Kidney tubule cell (primary cell): ENCODE measurements at places on chromosomes 7 and 10.

DNA sequence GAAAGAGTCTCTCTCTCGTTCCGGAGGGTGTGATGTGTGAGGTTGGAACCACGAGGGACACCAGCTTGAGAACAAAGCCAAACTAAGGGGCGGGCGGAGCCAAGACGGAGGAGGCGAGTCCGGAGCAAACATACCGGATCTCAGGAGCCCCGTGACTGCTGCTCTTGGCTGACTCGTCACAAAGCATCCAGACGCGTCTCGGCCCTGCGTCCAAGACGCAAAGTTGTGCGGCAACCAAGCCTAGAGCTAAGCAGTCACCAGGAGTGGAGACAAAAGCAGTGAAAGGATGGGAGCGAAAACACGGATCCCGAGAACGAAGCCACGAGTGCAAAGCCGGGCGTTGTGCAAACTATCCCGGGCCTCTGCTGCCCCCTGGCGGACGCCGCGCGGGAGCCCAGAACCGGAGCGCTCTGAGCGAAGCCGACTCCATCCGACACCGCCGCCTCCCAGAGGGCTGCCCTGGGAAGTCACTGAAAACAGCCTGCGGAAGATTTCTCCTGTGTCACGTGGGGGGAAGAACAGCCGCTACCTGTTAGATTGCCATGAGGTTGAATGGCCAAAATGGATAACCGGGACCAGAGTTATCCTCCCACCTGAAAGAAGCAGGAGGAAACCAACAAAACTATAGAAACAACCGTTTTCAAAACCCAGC, 46.4 kb upstream of the TMEM72 start:
- peak; percentile 88 for DNase-seq

DNA sequence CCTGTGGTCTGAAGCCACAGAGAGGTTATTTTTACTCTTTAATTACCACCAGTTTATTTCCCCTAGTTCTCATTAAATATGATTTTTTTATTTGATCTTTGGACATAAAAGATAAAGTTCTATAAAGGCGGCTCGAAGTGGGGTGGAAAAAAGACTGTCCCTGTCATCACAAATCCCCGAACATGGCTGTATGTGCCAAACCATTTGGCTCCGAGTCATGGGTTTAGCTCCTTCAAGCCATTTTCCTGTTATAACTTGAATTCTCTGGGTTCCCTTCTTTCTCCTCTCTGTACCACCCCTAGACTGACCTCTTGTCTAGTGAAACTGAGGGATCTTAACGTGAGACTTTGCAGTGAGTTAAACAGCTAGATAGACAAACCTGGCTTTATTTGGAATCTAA, 181.6 kb downstream of the BMPER start:
- DNase-seq = no peak

DNA sequence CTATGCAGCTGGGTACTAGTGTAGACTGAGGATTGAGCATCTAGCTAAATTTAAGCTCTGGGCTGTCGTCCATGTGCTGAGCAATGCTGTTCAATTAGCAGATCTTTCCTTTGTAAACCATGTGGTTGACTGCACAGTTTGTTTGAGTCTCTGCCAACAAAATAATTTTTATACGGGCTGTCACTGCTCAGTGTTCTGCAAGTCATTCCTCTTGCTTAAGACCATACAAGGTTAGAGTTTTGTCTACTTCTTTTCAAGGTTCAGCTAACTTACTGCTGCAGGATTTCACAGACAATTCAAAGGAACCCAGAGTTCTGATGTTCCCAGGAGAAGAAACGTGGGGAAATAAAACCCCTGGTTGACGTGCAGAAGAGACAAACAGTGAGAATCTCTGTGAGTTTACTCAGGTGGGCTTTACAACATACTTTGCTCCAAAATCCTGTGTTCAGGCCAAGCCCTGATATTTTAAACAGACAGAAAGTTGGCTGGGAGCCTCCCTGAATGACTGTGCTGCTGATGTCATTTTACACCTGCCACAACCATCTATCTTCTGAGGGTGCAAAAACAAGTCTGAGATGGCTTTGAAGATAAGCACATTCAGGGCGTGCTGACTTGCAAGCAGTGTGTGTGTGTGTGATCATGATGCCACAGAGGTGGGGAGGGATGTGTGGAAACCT, 177.1 kb upstream of the SVIL start:
- DNase-seq = peak; percentile 85

GRCh38 chr7:29156907-29157452, 10.6 kb upstream of the CPVL start:
- DNase-seq = no peak

- peak; percentile 65 for DNase-seq
These were observed 777 bp downstream of the RUNDC3B start for GRCh38 chr7:87628780-87629569.

- peak; percentile 81 for DNase-seq
These were observed 264.5 kb upstream of the NEBL start for GRCh38 chr10:21161647-21162046.

DNA sequence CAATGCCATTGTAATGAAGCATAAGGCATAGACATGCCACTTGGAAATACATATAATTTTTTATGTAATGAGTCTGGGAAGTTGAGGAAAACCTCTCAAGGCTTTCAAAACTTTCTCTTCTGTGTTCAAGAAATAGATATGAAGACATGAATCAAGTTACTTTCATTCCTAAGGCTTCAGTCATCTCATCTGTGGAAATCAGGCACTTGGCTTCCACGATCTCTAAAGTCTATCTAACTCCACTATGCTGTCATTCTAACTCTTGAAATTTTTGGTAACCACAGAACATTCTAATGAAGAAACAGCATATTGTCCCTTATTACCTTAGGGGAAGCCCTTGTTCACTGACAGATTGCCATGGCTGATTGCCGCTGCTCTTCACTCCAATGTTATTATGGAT, 242.6 kb downstream of the CNTNAP2 start:
- DNase-seq = no peak

DNA sequence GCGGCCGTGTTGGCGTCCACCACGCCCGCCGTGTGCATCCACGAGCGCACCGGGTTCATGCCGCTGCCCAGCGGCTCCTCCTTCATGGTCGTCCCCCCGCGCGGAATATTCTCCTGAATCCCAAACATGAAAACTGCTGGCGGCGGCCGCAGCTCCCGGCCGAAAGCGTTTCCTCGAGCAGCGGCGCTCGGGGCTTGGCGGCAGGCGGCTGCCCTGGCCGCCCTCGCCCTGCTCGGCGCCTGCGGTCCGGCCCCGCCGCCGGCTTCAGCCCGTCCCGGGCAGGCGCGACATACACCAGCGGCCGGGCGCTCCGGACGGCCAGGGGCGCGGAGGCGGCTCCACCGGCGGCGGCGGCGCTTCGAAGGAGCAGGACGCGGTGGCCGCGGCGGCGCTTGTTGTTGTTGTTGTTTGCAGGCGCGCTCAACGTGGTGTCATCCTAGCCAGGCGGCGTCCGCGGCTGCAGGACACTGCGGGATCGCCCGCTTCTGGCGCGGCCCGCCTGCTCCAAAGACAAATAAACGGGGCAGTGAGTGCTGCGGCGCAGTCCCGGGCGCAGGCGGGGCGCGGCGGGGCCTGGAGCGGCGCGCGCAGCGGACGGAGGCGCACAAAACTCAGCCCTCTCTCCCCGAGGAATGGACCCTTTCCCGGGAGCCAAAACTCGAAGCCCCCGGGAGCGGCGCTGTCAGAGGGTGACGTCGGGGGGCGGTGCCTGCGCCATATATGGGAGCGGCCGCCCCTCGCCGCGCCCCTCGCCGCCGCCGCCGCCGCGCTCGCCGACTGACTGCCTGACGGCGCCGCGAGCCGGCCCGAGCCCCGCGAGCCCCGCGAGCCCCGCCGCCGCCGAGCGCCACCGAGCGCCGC, at the start of gene EBF3:
EBF3 (minus strand) TSS at position 634 of the 861 bp plus-strand sequence; CDS start at position 128, 506 bp downstream.
- peak; percentile 42 for DNase-seq
